Gastrocnemius medialis (tissue), 4 donors: ENCODE measurements at places on chromosomes 12 and 14.

DNA sequence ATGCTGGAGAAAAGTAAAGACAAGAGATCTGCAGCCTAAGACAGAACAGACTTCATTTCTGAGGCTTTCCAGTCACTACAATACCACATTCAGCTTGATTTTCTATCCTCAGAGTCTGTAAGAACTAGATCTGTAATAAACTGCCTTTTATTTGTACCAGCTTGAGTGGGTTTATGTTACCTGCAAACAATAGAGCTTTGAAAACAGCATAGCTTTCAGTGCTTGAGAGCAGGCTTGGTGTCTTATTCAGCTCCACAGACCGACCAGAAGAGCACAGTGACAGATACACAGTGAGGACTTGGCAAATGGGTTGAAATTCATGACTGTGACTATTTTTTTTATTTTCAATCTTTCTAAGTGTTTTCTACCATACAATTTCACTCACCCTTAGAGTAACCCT lies 207.8 kb upstream of the OTX2 start:
- no peak for DNase-seq

DNA sequence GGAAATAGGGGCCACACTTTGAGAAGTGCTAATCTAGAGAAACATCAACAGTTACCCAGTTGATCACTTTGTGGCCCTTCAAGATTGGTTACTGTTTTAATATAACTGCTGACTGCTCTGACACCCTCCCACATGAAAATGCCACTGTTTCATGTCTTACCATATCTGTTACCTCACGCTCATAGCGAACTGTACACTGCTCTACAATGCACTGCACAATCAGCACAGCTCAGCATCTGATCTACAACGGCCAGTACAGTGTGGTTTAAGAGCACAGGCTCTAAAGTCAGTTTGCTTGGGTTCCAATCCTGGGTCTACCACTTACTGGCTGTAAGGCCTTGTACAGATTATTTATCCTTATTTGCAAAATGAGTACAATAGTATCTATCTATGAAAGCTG lies 39.1 kb downstream of the SPPL3 start:
- no peak for DNase-seq

DNA sequence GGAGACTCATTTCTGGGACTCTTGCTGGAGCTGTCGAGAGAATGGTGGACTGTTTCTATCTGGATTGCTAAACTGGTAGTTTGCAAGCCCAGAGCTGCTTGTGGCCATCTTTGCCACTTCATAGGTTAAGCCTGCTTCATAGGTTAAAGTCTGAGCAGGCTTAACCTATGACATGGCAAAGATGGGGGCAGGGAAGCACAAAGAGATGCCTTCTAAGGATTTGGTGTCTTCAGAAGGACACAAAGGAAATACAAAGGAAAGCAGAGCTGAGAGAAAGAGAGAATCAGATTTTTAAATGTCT lies 78.4 kb upstream of the MAX start:
- DNase-seq: no peak

GRCh38 chr12:113245695-113246477 lies 24.6 kb downstream of the TPCN1 start:
- peak; percentile 77 for DNase-seq
